Endothelial cell of umbilical vein (primary cell): ENCODE measurements at places on chromosomes 12 and 14.
A peak's percentile ranks its signal among the peaks of the same experiment; 100 is the strongest.

DNA sequence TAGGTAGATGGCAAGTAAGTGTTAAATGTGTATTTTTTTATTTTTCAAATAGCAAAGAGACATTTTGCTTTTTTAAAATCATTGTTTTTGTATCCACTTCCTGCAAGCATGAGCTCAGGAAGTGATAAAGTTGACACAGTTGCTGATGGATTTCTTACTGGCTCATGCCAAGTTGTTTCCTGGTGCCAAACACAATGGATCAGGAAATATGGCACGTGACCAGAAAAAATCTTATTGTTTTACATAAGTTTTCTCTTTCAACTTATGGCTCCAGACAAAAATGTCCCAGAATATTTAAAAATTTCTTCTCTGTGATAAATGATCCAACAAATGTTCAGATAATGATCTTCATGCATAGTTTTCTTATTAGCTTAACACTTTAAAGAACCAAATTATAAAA, 1279.1 kb upstream of the FLRT2 start:
- DNase-seq: peak; percentile 94

DNA sequence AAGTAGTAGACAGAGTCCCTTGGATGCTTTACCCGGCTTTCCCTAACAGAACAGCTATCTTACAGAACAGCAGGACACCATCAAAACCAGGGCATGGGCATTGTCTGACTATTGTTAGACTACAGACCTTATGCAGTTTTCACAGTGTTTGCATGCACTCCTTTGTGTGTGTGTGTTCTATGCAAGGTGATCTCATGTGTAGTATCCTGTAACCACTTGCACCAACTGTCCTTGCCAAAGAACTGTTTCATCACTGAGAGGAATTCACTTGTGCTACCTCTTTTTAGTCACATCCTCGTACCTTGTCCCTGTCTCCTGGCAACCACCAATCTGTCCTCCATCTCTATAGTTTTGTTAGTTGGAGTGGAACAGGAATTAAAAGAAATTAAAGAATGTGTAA, 183.6 kb upstream of the PZP start:
- DNase-seq: no peak

DNA sequence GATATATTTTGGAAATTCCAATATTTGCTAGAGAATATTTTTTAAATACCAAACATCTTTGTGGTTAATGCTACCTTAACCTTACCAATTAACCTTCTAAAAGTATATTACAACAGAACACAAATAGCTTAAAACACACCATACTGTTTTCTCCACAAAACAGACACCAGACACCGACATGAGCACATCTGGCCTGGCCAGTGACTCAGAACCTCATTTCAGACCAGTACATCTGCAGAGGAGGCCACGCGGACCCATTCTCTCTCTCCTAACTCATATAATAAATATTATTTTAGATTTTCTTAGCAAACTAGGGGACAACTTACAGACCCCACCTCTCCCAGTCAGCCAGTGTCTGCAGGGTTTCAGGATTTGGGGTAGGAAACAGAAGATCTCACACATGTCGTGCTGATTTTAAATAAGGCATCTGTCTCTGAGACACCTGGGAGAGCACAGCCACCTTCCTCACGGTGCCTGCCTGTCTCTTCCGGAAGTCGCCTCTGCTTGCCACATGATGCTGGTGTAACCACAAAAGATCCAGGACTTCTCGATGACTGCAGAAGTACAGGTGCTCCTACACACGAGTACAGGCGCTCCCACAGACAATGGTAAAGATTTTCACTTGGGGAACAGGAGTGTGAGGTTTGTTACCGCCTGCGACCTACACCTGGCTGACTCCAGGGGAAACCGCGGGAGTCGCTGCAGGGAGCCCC, 9.7 kb upstream of the ANKLE2 start:
- no peak for DNase-seq

DNA sequence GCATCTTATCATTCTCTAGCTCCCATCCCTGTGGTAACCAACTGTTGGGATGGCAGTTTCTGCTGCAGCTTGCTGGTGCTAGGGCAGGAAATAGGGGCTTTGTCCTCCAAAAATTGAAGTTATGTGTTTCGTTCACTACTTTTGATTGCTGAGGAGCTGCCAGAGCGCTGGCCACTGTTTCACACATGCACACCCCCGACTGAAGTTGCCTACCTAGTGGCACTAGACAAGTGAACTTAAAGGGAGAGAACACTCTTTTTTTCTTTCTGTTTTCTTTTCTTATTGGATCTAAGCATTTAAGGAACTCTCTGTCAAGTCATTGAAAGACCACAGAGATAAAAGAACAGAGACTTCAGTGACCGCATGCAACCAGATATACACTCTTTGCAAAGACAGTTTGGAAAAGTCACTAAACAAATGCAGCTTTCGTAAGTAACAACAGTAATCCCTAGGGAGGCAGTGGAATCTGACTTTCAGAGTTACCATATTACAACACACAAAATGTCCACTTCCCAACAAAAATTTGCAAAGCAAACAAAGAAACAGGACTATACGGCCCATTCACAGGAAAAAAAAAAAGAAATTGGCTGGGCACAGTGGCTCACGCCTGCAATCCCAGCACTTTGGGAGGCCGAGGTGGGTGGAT, 12.0 kb downstream of the TFCP2 start:
- DNase-seq: no peak

GRCh38 chr12:27330846-27331245, 1.8 kb upstream of the BMAL2 start:
- DNase-seq: no peak

DNA sequence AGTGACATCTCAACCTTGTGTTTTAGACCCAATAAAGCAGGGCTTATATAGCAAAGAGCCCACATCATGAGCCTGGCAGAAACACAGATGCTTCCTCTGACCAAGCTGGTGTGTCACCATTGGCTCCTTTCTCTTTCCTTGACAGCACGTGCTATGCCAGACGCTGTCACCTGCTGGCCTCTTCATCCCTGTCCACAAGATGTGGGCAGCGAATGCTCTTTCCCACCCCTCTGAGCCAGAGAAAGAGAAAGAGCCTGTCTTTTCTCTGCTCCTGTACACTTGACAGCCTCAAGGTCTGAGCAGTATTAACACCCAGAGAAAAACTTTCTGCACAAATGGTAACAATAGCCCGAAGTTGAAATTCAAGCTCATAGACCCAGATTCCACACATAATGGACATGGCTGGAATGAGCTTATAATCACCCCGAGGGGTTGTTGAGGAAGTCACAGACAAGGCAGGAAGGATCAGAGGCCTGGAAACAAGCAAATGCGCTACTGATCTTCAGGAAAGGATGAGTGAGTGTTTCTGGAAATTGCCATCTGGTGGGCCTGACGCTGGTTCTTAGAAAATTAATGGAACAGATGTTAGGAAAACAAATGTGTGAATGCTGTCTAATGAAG, 8.9 kb downstream of the TGFB3 start:
- no peak for DNase-seq

DNA sequence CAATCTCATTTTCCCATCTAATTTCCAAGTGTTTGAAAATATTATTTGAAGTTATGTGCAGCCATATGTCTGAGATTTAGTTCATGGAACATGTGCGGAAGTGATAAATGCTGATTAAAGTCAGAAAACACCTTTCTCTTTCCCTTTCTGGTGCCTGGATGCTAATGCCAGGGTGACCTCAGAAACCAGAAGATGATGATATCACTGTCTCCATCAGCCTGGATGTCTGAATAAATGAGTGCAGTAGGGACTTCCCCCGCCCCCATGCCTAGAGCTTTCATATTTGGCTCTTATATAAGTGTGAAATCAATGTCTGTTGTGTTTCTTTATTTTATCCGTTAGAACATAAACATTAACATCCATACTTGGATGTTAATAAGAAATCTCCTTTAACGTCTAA, 261.9 kb upstream of the LRIG3 start:
- no peak for DNase-seq

- DNase-seq: peak; percentile 19
Measured at GRCh38 chr12:68420225-68421010, 88.3 kb upstream of the MDM1 start.
